ENCODE measurements at places on chromosomes 6 and 20.

DNA sequence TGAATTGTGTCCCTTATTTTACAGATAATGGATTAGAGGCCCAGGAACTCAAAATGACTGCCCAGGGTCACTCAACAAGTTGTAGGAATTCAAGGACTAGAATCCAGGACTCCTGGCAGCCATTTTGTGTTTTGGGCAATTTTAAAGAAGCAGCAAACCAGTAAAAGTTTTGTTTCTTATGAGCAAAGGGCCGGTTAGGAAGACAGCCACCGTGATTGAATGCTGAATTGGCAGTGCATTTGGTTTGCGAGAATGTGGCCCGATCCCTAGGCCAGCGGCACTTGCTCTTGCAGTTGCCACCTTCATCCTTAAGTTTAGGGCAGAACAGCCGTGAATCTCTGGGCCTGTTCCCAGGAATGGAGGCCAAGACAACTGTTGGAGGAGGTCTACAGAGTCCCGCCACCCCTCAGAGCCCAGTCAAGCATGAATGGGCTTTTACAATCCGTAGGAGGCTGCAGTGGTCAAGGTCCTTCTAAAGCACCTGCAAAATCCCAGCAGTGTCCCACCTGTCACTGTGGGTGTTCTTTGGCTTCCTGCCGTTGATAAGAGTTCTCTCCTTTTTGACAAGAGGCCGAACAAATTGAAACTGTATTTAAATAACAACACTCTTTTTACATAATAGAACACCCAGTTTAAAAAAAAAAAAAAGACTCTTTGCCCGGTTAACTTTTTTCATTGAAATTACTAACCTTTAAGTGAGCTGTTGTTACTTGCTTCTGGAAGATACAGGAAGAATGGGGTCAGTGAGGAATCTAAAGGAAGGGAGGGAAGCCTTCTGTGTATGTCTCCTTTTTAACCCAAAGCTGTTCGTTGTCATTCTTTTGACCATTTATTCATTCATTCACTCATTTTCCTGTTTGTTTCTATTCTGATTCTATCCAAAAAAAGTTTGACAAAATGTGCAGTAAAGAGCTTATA, 68.7 kb downstream of the PHACTR2 start:
- DNase-seq, result no peak

GRCh38 chr6:139327038-139327437, 35.2 kb upstream of the TXLNB start:
- no peak for DNase-seq

DNA sequence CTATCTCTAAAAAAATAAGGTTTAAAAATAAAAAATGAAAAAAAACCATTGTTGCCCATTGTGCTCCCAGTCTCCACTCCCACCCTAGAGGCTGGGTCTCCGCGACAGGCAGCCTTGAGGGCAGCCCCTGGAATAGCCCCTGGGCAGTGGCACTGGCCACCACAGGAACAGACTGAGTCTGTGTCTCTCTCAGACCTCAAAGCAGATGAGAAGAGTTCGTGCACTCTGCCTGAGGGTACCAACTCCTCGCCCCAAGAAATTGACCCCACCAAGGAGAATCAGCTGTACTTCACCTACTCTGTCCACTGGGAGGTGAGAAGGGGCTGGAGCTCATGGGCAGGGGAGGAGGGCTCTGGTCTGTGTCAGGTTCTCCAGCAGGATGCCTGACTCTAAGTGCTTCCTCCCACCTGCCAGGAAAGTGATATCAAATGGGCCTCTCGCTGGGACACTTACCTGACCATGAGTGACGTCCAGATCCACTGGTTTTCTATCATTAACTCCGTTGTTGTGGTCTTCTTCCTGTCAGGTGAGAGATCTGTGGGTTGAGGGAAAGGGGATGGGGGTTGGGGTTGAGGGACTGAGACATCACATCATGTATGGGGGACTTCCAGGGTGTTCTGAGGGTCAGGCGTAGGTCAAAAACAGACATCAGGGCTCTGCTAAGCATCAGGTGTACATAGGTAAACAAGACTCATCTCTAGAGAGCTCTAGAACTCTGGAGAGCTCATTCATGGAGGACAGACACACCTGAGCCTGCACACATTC, 35.6 kb downstream of the TM9SF4 start:
- no peak for DNase-seq

GRCh38 chr6:75759207-75759606, 10.2 kb downstream of the MYO6 start:
- no peak for DNase-seq

- no peak for DNase-seq
These were observed 29.8 kb upstream of the AHI1 start for GRCh38 chr6:135527116-135527959.

DNA sequence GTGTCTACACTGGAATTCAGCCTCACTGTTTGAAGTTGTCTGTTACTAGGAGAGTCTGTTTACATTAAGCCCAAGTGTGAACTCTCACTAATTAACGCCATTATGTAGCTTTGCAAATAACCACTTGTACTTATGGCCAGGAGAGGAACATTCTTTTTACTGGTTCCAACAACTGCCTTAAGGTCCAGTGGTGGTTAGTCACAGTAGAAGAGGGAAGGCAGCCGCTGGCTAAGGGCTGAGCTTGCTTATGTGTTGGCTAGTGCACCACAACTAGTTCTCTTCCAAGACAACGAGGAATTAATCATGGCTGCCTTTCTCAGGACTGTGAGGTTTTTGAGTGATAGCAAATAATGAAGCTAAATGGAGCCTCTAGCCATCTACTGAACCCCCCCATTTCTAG, 14.9 kb upstream of the SLC22A23 start:
- no peak for DNase-seq

DNA sequence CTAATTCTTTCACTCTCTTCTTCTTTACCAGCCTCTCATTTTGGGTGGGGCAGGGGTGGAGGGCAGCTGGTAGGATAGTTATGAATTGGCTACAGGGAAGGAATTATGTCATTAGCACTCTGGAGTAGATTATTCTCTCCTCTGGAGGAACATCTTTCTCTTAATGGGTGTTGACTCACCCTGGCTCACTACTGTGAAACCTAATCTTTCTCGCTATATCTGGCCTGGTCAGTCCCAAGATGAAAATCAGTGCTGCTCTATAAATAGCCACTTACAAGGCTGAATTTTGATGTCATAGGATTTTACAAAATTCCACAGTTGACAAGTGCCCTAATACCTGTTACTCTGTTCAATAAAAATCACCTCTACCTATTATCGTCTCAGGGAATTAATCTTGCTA, 151.3 kb downstream of the COL9A1 start:
- no peak for DNase-seq

DNA sequence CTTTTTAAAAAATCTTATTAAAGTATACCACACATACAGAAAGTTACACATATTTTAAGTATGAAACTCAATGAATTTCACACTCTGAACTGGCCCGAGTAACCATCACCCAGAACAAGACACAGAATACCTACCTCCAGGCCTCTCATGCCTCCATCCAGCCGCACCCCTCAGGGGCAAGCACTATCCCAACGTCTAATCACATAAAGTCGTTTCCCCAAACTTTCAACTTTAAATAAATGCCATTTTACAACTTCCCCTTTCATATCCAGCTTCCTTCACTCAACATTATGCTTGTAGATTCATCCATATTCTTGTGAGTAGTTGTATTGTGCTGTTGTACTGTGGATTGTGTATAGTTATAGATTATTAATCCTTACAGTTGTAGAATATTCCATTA, 539.1 kb downstream of the CD83 start:
- DNase-seq, result no peak

DNA sequence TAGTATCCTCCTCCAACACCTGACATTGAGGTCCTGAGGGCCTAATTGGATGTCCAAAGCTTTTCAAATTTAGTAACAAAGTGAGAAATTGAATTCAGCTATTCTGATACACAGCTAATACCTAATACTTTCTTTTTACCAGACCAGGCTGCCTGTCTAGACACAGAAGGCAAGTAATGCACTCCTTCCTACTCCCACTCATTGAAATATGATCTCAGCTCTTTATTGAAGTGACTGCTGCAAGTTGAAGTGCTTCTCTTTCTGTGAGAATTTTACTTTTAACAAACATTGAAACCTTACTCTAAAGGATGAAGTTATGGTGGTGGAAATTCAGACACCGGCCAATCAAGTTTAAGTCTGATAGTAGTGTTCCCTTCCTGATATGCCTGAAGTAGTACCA, 90.8 kb upstream of the OGFRL1 start:
- DNase-seq, result no peak

DNA sequence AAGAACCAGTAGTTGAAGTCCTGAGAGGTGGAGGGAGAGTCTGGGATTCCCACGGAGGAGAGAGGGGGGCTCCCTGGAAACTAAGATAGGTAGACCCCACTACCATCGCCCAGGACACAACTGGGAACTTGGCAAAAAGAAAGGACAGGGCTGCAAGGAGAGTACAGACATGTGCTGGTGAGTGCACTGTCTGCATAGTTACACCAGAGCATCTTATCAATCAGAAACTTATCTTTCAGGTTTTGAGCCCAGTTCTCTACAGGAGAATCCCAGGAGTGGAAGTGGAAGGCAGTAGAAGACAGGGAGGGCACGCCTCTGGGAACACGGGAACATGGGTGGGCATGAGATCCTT, 12.2 kb downstream of the NFKBIL1 start:
- DNase-seq, result no peak

DNA sequence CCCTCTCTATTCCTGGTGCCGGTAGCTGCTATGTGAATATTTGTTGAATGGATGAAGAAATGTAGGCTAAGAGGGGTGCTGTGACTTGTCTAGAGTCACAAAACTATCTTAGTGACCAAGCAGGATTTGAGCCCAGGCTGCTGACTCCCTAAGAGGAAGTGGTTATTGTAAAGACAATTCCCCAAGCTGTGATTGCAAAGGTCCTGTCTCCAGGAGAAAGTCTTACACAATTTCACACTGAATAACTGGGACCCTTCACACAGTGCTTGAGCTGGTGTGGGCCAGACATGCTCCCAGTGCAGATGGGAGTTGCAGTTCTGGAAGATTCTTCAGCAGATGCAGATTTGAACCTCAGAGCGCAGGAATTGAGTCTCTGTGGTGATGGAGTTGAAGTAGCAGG, 38.1 kb downstream of the IYD start:
- no peak for DNase-seq

GRCh38 chr20:37941332-37941731, 38.4 kb downstream of the VSTM2L start:
- no peak for DNase-seq

GRCh38 chr6:15351631-15352030, 105.8 kb downstream of the JARID2 start:
- DNase-seq, result no peak

DNA sequence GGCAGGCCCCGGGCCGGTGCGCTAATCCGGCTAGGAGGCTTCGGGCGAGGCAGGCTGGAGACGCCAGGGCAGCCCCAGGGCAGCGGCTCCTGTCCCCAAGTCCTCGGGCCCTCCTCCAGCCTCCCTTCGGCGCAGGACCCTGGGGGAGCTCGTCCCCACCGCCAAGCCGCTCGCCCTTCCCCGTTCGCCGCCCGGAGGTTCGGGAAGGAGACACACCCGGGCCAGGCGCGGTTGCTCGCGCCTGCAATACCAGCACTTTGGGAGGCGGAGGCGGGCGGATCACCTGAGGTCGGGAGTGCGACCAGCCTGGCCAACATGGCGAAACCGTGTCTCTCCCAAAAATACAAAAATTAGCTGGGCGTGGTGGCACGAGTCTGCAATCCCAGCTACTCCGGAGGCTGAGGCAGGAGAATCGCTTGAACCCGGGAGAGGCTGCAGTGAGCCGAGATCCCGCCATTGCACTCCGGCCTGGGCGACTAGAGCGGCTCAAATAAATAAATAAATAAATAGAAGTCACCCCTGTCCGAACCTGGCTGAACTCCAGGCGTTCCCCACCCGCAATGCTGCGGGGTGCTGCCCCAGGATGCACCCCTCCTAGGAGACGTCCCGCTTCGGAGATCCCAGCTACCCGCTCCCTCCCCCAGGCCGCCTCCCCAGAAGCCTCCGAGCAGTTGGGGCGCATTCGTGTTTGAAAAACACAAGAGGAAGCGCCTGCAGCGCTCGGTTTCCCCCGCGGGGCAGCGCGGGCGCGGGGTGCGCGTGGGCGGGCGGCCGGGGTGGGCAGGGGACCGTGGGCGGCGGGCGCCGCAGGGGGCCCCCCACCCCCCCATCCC, 27.5 kb downstream of the SERPINB9 start:
- DNase-seq, result no peak

- no peak for DNase-seq
These were observed 229.5 kb upstream of the DTNBP1 start for GRCh38 chr6:15892369-15892768.

- no peak for DNase-seq
These were observed 46.3 kb downstream of the TULP4 start for GRCh38 chr6:158358450-158359077.

- DNase-seq, result no peak
These were observed 354.7 kb upstream of the KHDRBS2 start for GRCh38 chr6:62640749-62641148.

DNA sequence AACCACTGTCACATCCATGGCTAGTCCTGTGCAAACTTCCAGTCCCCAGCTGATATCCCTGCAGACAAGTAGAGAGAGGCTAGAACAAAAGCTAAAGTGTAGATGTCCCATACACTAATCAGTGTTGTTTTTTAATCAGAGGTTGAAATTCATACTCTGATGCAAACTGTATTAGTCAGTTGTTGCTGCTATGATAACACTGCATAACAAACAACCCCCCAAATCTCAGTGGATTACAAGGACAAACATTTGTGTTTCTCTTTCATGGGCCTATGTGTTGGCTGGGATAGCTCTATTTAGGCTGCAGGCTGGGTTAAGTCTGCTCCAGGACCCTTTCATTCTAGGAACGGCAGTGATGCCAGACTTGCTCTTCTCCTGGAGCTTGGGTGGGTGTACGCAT, 26.8 kb downstream of the BNIP5 start:
- no peak for DNase-seq

All from NCI-H1436 (cell line).